Stimulated activated CD8-positive, alpha-beta memory T cell treated with anti-CD3 and anti-CD28 coated beads, Interleukin-4, amount 100 ng/mL, for 1 hour (primary cell): ENCODE measurements at places on chromosomes 16 and 17.

GRCh38 chr16:12674071-12674470, 129.6 kb downstream of the CPPED1 start:
- no peak for DNase-seq

DNA sequence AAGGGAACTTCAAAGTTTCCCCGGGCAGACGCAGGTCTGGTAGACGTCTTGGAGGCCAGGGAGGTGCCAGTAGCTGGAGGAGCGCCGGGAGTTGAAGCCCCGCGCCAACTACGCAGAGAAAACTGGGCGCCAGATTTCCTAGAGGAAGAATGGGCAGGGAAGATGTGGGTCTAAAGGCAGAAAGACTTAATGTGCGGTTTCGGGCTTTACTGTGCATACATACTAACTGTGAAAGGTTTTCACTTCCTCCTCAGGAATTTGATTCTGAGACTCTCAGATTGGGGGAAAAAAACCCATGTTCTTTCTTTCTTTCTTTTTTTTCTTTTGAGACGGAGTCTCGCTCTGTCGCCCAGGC, 331 bp upstream of the ZNF287 start:
- DNase-seq = no peak

DNA sequence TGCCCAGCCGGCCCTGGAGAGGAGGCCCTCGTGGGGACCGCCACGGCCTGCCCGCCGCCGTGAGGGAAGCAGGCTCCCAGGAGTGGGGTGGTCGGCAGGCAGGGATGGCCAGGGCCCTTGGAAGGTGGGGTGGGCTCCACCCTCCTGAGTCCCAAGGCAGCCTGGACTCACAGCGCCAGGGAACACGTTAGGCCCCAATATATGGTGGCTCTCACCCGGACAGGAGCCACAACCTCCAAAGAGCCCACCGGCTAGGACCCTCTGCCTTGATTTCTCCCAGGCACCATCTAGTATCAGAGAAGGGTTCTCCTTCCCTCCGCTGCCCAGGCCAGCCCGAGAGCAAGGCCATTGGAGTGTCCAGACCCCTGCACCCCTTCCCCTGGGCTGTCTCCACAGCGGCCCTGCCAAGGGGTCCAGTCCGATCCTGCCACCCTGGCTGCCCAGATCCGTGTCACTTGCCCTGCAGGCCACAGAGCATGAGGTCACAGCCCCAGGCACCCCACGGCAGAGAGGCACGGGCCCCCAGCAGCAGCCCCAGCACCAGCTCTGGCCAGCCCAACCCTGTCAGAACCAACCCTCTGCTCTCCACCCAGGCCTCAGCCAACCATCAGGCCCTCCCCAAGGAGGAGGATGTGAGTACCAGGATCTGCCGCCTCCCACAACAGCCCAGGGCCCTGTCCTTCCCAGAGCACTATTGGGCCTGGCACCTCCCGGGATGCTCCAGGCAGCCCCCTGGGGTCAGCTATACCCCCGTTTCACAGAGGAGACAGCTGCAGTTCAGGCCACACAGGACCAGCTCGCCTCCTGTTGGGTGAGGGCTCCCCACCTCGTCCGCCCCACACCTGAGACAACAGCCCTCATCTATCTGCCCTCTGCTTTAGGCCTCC, 1.1 kb upstream of the AXIN1 start:
- no peak for DNase-seq

DNA sequence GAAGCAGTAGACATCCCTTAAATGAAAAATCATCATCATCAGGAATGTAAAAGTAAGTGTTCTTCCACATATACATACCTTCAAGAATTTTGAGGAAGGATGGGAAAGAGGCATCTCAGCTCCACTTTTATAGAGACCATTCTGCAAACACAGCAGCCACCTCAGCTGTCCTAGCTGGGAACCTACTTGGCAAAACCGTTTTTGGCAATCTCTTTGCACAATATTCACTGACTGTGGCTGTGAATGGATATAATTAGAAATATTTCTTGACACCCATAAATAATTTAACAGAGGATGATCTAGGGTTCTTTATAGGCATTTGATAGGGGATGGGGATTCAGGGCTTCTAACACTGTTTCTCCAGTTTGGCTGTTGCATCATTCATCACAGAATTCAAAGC, at the start of gene MYH4:
TSS of gene MYH4 (minus strand) at position 101 of the 400 bp plus-strand sequence. CDS start 2,814 bp downstream, outside the sequence.
- DNase-seq = no peak

- DNase-seq = no peak
These were observed 122.3 kb downstream of the ABCC1 start for GRCh38 chr16:16071631-16072244.

DNA sequence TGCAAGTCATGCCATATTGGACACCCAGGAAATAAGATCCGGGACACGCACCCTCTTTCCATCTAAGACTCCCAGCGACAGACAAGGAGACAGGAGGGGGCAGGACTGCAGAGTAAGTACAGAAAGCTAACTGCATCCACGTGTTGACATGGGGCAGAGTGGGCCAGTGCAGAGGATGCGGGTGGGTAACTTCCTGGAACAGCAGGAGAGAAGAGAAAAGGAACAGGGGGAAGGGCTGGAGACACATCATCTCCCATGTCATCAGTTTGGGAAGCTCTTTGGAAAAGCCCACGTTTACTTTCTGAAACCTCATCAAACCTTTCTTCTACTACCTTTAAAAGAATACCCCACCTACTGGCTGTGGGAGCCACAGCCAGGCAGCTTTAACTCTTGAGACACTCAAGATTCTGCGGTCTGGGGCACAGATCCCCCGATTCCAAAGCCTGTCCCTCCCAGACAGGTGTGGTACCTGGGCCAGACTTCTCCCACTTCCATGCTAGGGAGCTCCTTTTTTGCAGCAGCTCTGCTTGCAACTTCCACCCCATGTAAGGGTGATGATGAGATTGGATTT, 273.5 kb upstream of the RPL38 start:
- DNase-seq = no peak

DNA sequence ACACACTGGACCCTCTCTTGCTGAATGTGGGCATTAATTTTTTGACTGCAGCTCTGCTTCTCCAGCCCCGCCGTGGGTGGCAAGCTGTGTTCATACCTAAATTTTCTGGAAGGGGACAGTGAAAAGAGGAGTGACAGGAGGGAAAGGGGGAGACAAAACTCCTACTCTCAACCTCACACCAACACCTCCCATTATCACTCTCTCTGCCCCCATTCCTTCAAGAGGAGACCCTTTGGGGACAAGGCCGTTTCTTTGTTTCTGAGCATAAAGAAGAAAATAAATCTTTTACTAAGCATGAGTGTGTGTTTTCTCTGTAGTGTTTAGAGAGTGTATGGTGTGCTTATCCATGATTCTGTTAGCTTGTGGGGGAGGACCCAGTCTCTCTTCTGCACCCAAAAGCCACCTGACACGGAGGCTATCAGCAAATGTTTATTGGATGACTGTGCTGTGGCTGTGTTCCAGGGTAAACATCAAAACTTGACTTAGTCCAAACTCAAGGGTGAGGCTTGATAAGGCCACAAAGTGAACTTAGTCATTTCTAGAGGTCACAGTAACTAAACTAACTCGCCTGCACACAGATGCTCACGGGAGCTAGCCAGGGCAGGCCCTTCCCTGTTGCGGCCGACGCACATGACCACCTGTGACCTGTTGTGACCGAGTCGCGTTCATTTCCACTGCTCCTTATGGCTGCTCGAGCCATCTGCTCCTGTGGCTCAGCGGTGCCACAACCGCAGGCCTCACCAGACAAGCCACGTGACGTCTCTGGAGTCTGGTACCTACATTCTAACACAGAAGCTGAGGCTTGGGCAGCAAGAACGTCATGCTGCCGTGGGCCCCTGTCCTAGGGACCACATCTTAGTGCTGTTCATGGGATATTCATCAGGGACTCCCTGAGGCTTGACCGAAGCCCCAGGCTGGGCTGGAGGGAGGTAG, 9.8 kb upstream of the MED11 start:
- DNase-seq = no peak

- no peak for DNase-seq
These were observed 365.3 kb upstream of the ZFHX3 start for GRCh38 chr16:73413091-73413829.

- no peak for DNase-seq
These were observed 1.5 kb upstream of the PRR29 start for GRCh38 chr17:63996430-63997182.

DNA sequence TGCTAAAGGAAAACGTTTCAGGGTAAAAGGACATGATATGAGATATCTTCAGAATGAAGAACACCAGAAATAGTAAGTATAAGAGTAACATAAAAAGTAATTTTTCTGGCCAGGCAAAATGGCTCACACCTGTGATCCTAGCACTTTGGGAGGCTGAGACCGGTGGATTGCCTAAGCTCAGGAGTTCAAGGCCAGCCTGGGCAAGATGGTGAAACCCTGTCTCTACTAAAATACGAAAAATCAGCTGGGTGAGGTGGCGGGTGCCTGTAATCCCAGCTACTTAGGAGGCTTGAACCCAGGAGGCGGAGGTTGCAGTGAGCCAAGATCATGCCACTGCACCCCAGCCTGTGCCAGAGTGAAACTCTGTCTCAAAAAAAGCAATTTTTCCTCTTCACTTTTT, 56.6 kb upstream of the NFAT5 start:
- DNase-seq = no peak

DNA sequence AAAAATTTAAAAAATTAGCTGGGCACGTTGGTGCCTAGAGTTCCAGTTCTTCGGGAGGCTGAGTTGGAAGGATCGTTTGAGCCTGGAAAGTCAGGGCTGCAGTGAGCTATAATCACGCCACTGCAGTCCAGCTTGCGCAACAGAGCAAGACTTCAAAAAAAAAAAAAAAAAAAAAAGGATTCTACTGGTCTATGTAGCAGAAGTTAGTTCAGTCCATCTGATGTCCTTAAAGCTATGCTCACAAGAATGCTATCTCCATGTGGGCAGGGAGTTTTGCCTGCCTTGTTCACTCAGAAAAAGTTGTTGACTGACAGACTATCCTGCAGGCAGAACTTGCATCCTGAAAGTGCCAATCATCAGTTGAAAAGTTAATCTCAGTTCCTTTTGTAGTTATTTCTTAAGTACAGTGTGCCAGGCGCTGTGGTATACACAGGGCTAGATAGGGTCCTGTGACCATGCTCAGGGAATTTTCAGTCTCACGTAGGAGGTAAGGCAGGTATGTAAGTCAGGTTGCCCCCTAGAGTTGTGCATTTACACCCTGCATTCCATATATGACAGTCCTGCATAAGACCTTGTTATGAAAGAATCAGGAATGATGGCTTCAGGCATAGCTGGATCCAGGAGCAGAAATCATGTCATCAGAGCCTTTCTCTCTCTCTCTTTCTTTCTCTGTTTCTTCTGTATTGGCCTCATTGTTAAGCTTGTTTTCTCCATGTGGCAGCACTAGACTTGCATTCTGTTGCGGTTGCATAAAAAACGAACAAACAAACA, 7.6 kb downstream of the SYT17 start:
- no peak for DNase-seq

GRCh38 chr17:21089933-21090901, 36.5 kb upstream of the DHRS7B start:
- DNase-seq = no peak

GRCh38 chr16:4994719-4995434, 36.7 kb downstream of the SEC14L5 start:
- no peak for DNase-seq

DNA sequence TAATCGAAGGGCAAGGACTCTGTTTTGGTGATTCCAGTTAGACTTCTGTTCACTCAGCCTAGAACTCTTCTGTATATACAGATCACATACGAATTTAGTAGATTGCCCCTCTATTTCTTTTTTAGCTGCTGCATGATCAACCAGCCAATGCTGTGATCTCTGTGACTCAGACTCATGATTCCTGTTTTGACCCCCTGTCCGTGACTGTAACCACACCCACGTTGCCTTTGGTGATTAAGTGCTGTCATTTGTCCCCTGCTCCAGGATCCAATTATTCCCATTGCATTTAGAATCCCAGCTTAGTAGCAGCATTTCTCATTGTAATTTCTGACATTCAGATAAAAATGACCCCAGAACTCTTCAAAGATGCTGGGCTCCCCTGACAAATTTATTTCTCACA, 545.7 kb downstream of the NPIPA7 start:
- DNase-seq = no peak

DNA sequence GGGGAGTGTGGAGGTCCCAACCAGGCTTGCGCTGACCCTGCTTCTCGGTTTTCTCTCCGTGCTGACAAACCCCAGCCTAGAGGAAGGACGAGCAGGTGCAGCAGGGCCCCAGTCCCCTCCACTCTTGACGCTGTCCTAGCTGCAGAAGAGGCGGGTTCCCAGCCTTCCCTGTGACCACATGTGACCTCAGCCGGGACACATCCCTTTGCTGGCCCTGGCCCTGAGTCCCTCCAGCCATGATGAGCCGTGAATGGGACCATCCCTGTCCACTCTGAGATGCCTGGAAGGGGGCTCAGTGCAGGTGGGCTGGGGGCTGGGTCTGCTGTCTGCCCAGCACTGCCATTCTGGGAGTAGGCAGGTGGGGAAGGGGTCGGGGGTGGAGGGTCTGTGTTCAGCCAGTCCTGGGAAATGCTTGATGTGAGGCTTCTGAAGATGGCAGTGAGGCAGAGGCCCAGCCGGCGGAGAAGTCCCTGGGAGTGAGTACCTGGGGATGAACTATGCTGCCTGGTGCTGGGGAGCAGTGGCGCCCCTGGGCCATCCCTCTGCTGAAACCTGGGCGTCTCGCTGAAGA, 1.9 kb upstream of the TUBB3 start:
- DNase-seq = no peak

- DNase-seq = no peak
These were observed 12.5 kb downstream of the ERN2 start for GRCh38 chr16:23700509-23700908.

- no peak for DNase-seq
These were observed 66.6 kb upstream of the CHMP6 start for GRCh38 chr17:80924807-80925610.

- DNase-seq = no peak
These were observed 45.8 kb downstream of the TENT4B start for GRCh38 chr16:50198802-50199403.

DNA sequence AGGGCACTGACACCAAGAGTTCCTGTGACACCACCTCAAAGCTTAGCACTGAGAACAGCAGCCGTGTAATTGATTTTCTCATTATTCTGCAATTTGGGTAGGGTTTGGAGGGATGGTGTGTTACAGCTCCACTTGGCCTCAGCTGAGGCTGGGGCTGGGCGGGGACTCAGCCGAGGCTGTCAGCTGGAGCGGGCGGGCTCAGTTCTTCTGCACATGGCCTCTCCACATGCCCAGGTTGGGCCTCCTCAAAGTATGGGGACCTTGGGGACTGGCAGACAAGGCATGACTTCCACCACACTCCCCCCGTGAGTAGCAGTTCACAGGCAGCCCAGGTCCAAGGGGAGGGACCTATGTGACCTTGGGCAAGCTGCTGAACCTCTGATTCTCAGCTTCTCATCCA, 171.5 kb downstream of the IRF8 start:
- no peak for DNase-seq

- no peak for DNase-seq
These were observed 138.6 kb downstream of the TOX3 start for GRCh38 chr16:52408191-52408845.

DNA sequence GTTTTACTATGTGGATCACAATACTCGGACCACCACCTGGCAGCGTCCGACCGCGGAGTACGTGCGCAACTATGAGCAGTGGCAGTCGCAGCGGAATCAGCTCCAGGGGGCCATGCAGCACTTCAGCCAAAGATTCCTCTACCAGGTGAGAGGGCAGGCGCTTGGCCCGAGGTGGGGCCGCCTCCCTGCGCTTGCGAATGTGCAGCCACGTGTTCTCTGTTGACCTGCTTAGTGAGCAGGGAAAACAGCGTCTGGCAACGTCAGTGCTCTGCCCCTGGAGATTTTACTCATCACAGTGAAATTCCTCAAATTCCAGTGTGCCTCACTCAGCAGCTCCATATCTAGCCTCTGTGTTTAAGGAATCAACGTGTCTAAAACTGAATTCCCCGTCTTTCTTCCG, 33.4 kb upstream of the CLEC18A start:
- no peak for DNase-seq
